ENCODE measurements at places on chromosomes 12 and 14.

- DNase-seq, result no peak
Measured at GRCh38 chr14:69982220-69982839, 103.1 kb downstream of the SMOC1 start.

GRCh38 chr12:62934799-62935674 lies at the start of gene PPM1H:
Gene PPM1H (minus strand): TSS chr12:62935150. CDS start chr12:62934736, 414 bp downstream.
- no peak for DNase-seq

DNA sequence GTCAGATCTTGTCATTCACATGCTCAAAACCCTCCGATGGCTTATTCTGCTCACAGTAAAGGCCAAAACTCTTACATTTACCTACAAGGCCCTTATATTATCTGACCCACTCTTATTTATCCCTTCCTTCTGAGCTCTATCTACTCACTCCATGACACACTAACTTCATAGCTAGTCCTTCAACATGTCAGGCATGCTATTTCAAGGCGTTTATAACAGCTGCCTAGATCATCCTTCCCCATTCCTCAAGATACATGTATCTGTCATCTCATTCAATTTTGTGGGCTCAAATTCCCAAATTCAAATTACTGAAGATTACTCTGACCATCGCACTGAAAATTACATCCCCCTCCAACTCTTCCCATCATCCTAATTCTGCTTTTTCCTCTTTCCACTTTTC lies 6.9 kb downstream of the MIS18BP1 start:
- DNase-seq, result no peak

GRCh38 chr14:64324895-64325294 lies 30.7 kb upstream of the ESR2 start:
- DNase-seq, result no peak

GRCh38 chr14:60943637-60944032 lies 37.2 kb downstream of the TRMT5 start:
- no peak for DNase-seq

GRCh38 chr12:77842430-77842829 lies 11.7 kb downstream of the NAV3 start:
- DNase-seq, result no peak

GRCh38 chr12:113103756-113104450 lies 31.7 kb downstream of the RASAL1 start:
- peak; percentile 54 for DNase-seq

Measured in activated CD4-positive, alpha-beta T cell treated with anti-CD3 and anti-CD28 coated beads, Interleukin-2, amount 50 U/mL, for 4 hours (primary cell).